Brain pericyte (primary cell): ENCODE measurements at places on chromosomes 2 and 18.

DNA sequence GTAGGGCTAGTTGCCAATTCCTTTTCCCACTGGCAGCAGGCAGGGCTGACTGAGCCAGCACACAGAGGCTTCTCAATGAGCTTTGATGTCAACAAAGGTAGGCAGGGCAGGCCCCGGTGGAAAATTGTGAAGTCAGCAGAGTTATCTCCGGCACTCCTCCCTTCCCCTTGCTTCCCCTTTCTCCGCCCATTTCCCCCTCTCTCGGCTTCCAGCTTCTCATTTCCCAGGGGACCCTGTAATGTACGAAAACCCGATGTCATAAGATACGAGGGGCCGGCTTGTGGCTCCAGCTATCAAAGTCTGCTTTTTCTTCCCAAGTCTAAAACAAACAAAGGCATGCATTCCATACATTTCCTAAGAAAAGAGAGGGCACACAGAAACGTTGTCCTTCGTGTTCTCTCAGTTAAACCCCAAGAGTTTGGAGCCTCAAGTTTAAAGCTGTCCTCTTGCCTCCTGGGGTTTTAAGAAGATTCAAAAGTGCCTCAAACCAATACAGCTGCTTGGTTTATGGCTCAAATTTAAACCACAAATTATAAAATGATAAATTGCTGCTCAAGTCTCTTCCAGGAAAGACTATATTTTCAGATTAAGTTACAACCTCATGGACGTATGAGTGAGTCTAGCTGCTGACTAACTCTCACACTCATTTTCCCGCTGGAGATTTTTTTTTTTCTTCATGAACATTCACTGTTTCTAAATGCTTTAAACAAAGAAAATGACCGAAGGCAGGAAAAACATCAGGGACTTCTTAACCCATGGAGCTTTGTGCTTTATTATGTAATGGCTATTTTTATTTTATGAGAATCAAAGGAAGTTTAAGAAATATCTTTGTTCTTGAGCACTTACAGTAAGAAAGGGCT lies 27.2 kb upstream of the EML4 start:
- peak; percentile 81 for DNase-seq

DNA sequence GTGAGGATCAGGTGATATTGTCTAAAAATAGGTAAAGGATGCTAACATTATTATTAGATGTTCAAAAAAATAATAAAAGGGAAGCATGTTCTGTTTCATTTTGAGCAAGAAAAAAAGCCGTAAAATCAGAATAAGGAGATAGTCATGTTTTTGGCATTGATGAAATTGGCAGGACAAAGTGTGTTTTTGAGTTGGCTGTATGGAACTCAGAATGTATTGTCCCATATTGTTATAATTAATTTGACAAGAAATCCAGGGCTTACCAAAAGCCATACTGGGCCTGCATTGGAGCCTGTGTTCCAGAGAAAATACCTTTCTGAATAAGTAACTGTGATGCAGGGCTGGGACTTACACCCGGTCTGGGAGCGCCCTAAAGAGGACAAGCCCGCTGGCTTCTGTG lies 232.0 kb downstream of the AGAP1 start:
- no peak for DNase-seq

DNA sequence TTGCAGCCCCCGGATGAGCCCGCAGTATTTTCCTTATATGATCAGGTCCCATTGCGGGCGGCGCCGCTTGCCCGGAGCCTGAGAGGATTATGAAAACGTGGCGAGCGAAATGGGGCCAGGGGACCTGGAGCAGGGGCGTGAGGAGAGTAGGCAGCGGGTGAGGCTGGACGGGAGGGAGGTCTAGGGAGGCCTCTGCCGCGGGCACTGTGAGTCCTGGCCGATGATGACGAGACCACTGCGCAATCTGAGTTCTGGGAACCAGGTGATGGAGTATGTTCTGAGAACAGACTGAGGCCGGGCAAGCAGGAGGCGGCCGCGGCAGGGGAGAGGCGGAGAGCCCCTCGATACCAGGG lies 790 bp upstream of the ACAA2 start:
- DNase-seq = no peak

GRCh38 chr2:10544252-10544651 lies 96.1 kb upstream of the ODC1 start:
- no peak for DNase-seq

GRCh38 chr2:18600255-18600613 lies 10.9 kb upstream of the NT5C1B start:
- no peak for DNase-seq

DNA sequence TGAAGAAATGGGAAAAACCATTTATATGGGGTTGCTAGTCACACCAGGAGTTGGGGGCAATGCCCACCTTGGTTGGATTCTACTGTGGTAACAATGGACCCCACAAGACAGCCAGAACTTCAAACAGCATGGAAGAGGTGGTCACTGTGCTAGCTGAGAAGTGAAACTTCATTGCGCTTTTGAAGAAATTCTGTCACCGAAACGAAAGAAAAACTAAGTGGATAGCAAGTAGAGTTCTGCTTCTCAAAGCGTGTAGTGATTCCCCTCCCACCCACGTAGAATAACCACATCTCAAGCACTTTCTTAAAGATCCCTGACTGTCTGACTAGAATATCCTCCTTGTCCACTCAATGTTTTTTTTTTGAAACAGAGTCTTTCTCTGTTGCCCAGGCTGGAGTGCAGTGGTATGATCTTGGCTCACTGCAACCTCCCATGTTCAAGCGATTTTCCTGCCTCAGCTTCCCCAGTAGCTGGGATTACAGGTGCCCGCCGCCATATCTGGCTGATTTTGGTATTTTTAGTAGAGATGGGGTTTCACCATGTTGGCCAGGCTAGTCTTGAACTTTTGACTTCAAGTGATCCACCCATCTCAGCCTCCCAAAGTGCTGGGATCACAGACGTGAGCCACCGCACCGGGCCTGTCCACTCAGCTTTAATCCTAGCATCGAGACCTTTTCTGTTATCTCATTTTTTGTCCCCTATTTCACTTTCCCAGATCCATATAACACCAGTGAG lies 30.1 kb upstream of the CCL20 start:
- DNase-seq = no peak

DNA sequence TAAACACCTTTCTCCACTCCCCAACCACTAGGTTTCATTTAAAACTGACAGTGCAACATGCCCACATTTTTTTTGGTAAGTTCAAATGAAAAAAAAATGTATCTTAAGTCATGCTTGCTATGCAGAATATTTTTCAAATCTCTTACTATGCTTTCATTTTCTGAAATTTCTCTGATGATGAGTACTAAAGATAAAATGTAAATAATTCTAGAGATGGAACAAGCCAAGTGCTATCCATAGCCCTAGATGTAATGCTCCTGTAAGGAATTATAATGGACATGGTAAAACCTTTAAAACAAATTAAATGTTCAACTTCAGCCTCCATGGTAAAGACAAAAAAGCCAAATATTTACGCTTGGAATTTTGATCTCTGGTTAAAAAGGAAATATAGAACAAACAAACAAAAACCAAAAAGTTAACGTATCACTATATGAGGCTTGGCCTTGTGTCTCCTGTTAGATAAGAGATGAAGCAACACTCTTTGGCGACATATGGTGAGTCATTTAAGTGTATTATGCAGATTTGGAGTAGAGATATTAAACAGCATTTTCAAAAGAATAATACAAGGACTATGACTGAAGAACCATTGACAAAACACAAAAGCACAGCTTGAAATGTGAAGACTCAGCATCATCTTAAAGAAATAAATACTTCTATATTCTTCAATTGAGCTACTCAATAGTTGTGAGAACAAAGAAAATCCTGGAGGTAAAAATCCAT lies 392.0 kb upstream of the LYPD1 start:
- DNase-seq = no peak

DNA sequence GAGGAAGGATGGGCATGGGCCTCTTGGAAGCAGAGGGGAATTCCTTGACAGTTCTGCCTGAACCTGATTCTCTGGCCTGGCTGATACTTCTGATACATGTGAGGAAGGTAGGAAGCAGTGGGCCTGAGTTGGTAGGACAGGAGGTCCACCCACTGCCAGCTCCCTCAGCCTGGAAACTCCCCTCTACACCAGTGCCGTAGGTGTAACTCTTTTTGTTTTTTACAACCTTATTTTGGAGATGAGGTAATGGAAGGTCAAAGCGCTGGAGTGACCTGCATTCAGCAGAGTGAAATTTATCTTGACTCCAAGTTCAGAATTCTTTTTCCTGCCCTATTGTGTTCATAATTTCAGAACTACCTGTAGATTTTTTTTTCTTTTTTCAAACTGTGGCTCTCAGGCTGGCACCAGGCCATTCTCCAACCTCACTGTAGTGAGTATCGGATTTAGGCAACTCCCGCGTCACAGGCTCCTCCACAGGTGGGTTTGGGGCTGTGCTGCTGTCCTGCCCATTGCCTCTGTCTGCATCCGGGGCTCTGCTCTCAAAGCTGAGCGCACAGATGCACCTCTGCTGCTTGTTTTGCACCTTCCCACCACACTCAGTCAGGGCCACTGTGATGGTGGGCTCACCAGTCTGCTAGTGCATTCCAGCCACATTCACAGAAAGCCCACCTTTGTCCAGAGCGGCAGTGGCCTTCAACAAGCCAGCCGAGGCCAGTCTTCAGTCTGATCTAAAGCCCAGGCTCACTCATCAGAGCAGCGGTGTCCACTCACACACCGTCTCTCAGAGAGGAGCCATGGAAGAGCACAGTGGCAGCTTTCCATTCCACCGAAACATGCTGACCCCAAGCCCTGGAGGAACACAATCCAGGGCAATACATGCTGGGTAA lies 87.2 kb downstream of the UXS1 start:
- DNase-seq = no peak

DNA sequence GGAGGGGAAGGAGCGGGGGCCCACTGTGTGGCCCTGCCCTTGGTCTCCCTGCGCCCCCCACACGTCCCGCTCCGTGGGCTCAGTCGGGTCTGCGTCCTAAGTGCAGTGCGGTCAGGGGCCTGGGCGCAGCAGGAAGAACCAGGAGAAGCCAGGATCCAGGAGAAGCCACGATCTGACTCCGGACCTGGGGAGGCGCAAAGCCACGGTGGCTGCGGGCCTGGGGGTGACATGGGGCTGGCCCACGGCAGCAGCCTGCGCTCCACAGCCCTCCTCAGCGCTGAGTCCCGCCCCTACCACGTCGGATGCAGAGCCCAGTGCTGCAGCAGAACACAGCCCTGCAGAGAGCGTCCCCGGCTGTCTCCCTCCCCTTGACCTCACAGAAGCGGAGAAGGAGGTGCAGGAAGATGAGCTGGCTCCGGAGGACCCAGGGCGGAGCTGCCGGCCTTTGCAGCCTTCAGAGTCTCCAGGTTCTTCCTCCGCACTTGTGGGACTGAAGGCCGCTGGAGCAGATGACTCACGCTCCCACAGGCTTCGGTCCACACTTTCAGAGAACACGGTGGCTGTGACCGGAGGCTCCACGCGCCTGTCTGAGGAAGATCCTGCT lies 589.2 kb upstream of the SALL3 start:
- no peak for DNase-seq

GRCh38 chr2:180990794-180991193 lies 10.4 kb downstream of the UBE2E3 start:
- no peak for DNase-seq

GRCh38 chr2:44767691-44768090 lies 173.8 kb upstream of the SIX3 start:
- DNase-seq = no peak
